ENCODE measurements at places on chromosomes 7 and 10.

GRCh38 chr10:128052696-128053095, 73.5 kb downstream of the MKI67 start:
- no peak for DNase-seq

- DNase-seq, result no peak
These were observed 350.6 kb upstream of the MKI67 start for GRCh38 chr10:128476845-128477244.

DNA sequence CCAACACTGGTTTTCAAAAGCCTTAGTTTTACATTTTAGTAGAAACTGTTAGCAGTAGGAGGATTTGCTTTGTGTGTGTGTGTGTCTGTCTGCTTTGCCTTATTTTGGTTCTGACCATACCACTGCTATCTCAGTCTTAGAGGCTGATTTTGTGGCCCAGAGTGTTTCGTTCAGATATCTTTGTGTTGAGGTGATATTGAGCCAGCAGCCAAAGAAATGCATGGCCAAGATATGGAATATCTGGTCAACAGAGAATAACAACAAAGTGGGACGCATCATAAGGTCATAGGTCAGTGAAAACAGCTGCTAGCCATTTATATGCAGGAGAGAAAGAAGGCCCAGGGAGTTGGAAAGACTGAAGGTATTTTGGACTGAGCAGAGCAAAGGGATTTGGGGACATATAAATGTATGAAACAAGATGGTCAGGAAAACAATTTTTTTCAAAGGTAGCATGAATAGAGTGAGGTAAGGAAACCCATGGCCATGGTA, 47.7 kb downstream of the KIAA1217 start:
- no peak for DNase-seq

GRCh38 chr7:137940656-137941518, 61.0 kb downstream of the CREB3L2 start:
- no peak for DNase-seq

All from hematopoietic multipotent progenitor cell treated with erythropoietin and hydrocortisone succinate and interleukin-3 and kit ligand, for 4 days (in vitro differentiated cells).